ENCODE measurements at places on chromosomes 2 and 18. TPM values are rescaled to one million over a fixed set of nuclear protein-coding genes. Genes with fewer than 3 reads are reported as not detected.

GRCh38 chr18:13217971-13218367 lies 591 bp upstream of the LDLRAD4 start:
- DNase-seq: no peak

The RAPH1 gene
- 3.5 TPM for total RNA-seq

- DNase-seq: no peak
Observed at GRCh38 chr18:7681298-7681697, 114.2 kb downstream of the PTPRM start.

DNA sequence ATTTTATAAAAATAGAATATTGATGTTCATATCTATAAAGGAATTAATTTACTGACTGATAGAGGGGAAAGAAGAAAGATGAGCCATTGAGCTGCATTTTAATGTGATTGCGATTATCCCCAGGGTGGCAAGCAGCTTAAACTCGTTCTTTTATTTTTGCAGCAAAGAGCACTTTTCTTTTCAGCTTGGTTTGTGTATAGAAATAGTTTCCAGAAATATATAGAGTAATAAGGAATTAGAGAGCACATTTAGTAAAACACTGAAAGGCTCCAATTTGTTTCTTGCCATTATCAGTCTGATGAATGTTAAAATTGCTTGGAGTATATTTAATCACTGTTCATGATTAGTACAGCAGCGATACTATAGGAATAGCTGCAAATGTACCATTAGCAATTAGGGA lies 119.5 kb downstream of the MYO3B start:
- DNase-seq: no peak

DNA sequence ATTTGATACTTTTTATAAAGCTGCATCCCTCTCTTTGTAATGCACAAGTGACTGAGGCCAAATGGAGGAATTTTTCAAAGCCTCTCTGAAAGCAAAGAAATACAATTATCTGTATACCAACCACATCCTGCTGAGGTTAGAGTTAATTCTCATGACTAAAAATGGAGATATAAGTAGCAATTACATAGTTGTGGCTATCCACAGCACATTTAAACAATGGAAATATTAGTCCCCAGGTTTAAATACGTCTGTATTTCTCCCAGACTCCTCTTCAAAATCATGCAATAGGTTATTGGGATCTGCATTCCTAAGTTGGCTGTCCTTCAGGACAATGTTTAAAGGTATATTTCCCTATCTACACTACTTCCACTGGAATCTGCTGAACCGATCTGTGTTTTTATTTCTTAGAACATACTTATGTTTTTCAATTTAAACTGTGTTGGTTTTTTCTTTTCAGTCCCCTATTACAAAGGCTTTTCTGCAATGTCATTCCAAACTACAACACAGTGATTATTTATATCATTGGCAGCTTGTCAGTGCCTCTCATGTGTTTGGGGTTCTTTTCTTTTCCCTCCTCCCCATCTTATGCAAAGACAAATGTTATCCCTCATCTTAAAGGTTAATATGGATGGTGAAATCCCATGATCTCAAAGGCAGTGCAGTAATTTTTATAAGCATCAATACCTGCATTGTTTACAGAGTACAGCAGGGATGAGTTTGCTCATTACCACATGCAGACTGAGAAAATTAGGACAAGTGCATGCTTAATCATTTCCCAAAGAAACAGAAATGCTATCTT lies 134.8 kb upstream of the FSHR start:
- DNase-seq: no peak

DNA sequence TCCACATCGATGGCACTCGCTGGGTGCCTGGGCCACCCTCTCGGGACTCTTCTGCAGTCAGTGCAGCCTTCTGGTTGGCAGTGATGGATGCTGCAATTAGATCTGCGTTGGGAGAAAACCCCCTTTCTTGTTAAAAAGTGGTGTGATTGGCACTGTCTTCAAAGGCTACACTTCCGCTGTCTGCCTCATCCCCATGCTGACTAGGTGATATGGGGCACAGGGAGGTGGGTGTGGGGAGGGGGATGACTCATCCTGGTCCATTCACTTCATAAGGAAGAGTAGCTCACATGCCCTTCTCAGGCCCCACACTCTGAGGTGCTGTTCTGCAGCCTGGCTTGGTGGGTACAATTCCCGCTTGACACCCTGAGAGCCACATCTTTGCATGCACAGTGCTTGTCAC lies 77.4 kb downstream of the THNSL2 start:
- DNase-seq: no peak

The DOCK10 gene
- 138 TPM for total RNA-seq

The TRIM43 gene
- total RNA-seq: not detected

The GREB1L gene
- not detected for total RNA-seq

DNA sequence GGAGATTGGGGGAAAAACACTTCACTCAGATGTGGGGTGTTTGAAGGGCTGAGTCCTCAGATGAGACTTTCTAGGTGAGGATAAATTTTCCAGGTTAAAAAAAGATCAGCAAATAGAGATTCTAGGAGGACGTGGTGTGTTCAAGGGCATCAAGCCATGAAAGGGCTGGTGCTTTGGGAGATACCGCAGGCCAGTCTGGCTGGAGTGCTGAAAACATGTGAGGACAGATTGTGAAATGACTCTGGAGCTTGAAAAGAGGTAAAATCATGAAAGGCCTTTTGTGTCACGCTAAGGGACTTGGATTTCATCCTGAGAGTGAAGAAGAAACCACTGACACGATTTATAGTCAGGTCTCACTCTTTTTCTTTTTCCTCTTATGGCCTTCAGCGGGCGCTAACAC lies 320.5 kb downstream of the DPP10 start:
- DNase-seq: no peak

DNA sequence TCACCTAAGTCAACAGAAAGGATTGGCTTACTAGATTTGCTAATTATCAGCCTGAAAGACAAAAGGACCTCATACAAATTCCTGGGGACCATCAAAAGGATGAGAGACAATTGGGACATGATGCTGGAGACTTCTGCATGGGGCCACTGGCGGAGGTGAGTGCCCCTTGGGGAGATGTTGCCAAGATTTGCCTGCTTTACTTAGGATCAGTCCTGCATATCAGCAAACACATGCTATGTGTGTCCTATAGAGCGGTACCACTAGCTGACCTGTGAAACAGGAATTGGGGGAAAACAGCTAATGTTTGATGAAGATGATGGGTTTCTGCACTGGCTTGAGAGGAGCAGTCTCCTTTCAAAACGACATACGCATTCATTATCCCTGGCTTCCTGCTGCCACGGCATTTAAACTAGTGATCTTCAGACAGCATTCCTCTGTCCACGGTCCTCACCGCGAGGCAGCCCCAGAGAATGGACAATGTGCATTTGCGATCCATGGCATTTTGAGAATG lies 104.2 kb downstream of the TGIF1 start:
- no peak for DNase-seq

DNA sequence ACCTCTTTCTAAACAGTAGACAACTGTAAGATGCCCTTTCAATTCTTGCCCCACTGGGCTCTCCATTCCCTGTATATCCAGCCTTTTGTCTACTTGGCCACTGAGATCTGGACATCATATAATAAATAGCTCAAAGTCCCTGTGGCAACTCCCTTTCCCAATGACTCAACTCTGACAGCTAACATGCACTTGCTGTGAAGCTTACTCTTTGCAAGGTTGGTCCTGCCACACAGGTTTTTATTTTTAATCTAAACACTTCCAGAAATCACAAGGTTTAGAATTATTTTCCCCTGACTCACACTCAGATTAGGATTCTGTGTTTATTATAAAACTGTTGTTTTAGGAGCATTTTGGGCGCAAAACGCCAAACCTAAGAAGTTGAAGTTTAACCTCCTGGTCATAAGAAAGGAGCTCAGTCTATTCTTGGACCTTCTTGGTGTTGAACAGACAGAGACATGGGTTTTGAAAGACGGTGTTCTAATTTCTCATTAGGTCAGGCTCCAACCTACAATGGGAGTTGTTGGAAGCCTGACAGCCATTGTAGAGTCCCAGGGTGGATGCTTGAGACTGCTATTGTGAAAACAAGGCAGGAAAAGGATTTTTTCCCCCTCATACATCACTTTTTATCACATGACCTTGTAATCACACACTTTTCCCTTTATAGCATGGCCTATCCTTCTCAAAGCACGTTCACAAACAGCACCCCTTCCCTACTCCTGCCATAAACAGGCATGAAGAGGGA lies 124.7 kb upstream of the SERPINE2 start:
- no peak for DNase-seq

DNA sequence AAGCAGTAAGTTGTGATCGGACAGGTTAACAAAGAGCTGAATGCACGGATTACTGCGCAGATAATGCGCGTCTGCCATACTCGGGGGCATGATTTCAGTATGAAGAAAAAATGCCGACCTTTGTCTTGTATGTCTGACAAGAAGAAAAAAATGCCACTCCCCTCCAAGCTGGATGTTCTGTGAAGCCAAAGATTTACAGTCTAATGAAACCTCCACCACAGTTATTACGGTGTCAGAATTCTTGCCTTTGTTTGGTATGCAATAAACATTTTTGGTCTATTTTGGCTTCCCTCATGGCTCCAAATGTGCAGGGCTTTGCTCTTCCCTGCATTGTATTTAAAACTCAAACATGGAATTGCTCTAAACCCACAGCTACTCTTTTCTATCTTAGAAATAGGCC lies 72.2 kb upstream of the THUMPD2 start:
- no peak for DNase-seq

GRCh38 chr2:102664471-102664909 lies 45.1 kb downstream of the SLC9A2 start:
- no peak for DNase-seq

The SERPINB8 gene
- total RNA-seq: 17.9 TPM

The CYTIP gene
- 195 TPM for total RNA-seq

The CHST10 gene
- 11.0 TPM for total RNA-seq

The ZEB2 gene
- total RNA-seq: 35.8 TPM

DNA sequence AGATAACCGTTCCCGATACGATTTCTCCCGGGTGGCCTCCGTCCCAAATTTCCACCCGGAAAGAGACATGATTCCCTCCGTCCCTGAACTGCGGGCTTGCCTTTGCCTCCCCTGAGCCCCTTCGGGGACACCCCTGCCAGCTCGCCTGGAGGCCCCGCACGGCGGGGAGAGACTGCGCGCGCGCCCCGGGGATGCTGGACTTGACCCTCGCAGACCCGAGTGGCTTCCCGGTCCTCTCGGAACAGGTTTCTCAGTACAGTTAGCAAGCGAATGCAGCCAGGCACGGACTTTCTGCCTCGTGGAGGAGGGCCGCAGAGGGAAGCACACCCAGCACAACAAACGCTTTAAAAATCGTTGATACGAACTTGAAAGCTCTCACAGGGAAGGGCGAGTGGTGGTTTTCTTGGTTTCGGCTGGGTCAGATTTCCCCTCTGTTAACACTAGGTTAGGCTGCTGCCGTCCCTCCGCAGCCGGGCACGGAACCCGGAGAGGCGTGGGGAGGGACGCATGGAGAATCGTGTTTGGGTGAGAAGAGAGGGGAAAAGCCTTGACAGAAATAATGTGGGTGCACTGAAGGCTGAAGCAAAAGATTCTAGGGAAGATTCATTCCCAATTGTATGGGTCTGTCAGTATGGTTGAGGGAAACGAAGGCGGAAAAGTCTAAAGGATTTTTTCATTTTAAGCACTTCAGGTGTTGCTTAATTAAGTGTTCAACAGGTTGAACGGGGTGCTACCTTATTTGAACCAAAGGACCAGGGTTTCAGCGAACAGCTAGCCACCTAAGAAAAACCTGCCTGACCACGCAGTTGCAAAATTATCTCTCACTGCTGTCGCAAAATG lies 916 bp downstream of the TNFRSF11A start:
- no peak for DNase-seq

DNA sequence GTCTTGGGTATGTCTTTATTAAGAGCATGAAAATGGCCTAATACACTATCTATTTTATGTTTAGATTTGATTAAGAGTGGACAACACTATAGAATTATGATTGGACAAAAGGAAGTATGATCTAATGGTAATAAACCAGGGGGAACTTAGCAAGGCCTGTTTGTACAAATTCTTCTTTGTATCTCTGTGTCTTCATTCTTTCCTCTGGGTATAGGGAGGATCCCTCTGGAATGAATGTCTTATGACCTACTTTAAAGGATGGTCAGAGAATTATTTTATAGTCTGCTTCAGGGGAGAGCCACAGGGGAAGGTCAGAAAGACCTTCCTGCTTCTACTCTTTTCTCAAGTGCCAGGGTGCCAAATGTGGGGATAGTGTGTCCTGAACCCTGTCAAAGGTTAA lies 42.8 kb upstream of the FANCL start:
- no peak for DNase-seq

The NYAP2 gene
- not detected for total RNA-seq

The KCNG2 gene
- total RNA-seq: not detected

DNA sequence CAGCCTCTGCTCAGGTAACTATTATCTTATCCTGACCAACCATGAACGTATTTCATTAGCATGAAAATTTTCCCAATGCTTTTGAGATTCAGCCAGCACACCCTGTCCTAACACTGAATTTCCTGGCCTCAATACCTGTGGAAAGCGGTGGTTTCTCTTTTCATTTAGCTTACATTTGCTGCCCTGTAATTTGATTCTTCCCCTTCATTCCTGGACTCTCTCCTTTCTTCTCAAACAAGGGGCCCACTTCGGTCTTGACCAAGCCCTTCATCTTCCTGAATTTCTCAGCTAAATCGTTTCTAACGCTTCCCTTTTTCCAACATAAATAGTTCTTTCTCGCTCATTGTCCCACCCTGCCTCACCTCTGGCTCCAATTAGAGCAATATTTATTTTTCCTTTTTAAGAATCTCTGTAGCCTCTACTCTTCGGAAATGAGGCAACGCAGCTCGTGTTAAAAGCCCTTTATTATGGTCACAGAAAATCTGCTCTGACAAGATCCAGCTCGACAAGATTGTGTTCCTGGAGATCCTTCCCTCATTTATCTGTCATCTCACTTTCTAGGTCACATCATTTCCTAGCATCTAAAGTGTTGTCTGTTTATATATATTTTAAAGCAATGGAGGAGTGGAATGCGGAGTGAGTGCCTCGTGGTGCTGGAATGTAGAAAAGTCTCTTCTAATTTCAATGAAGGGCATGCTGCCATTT lies 49.5 kb upstream of the BCL11A start:
- no peak for DNase-seq

DNA sequence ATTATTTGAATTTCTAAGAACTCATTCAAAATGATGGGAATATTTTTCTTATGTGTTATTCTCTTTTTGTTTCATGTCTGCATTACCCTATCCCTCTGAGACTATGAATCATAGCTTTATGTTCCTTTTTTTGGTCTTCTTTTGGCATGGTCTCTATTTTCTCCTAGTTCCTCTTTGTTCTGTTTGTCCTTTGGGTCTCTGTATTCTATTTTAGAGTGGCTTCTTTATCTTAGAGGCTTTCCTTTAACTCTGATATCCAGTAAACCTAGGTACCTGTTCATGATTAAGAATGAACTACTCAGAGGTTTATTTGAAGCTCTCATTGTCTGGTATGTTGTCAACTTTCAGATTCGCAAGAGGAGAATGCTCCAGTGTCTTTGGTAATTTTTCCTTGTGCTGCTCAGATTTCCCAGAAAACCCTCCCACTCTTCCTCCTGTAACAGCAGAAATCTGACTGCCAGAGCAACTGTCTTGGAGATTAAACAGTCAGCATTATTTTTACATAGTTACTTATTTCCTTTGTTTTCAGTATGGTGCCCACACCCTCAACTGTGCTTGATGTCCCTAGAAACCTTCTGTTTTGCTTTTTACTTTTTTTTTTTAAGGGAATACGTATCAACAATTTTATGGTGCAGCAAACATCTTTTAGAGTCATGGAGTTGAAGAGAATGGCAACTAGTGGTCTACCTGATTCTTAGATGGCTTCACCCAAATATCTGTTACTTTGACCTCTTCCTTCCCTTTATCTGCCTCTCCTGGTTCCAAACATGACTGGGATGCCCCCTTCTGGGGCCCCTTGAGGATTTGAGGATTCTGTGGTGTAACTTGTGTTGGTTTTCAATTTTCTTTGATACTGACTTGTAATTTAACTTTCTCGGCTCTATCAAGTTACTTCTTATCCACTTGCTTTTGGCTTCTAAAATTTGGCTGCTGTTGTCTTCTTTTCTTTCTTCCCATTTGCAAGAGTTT lies 92.0 kb downstream of the DPP10 start:
- no peak for DNase-seq

The TCF7L1 gene
- not detected for total RNA-seq
